ENCODE measurements at places on chromosomes 6 and 20.

DNA sequence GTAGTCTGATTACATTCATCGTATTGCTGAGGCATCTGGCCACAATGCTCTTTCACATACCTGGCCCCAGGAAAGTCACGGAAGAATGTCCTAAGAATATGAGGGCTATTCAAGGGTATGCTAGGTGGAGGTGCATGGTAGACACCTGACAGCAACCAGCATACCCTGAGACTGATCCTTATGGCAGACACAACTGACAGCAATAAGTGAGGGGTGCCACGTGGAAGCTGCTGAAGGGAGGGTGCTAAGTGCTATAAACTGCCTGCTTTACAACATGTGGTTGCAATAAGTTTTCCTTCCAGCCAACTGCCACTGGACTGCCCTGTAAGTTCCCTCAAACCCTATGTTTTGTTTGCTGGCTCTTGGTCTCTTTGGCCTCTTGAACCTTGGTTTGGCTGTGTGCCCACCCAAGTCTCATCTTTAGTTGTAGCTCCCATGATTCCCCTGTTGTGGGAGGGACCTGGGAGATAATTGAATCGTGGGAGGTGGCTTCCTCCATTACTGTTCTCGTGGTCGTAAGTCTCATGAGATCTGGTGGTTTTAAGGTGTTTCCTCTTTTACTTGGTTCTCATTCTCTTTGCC lies 201.3 kb upstream of the MOCS1 start:
- DNase-seq = no peak

- no peak for DNase-seq
Observed at GRCh38 chr6:140576004-140576555, 1201.6 kb upstream of the CITED2 start.

- no peak for DNase-seq
Observed at GRCh38 chr6:38320358-38320757, 319.4 kb downstream of the BTBD9 start.

GRCh38 chr6:153043719-153044118 lies 41.2 kb upstream of the MTRF1L start:
- DNase-seq = no peak

GRCh38 chr20:53847837-53848170 lies 222.6 kb downstream of the BCAS1 start:
- DNase-seq = no peak

- DNase-seq = no peak
Observed at GRCh38 chr6:42366011-42366705, 85.6 kb downstream of the TRERF1 start.

DNA sequence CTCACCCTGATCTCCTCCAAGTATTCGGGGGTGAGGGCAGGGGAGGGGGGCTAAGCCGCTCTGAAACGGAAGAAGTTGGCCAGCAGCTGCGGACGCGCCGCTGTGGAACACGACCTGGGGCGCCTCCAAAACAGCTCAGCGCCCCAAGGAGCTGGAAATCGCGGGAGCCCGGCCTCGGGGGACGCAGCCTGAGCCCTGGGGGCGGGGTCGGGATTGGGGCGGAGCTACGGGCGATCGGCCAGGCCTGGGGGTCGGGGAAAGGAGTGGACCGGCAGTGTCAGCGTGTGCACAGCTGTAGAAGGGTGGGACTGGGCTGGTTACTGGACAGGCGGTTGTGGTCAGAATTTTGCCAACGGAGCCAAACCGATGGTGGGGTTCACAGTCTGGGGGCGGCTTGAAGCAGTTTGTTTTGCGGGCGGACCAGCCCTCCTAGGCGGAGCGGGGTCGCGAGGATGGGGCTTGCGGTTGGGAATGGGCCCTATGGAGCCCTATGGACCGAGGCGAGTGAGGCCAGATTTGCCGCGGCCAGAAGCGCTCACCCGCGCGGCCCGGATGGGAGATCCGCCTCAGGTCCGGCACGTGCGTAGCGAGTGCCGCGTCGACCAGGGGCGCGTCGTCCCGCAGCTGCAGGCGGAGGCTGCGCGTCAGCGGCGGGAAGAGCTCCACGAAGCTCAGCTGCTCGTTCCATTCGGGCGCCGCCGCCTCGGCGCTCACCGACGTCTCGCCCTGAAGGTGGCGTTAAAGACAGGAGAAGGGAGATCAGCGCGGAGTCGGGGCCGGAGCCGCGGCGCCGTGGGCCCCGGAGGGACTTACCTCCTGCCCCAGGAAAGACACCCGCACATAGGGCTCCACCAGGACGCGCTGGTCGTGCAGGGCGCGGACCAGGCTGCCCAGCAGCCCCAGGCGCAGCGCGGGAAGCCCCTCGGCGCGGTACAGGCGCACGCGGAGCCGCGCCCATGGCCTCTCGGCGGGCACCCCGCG lies 14.3 kb upstream of the SPAG4 start:
- peak; percentile 75 for DNase-seq

DNA sequence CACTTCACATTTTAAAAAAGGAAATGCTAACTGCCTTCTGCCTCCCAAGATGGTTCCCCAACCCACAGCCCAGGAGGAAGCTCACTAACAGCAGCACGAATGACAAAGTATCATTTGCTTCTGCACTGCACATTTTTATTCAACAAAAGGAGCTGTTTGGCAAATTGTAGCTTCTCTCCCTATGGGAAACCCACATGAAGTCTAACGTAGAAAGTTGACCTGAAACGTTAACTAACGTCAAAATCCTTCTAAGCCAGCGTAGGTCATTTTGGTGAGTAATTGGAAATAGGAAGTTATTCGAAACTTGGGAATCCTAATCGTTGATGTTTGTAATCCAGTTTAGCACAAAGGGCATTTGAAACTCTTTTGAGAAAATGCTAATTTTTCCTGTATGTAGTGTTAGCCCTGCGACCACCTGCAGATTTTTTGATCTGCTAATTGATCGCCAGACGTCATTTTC lies 2.9 kb downstream of the SALL4 start:
- no peak for DNase-seq
